ENCODE measurements at places on chromosomes 5 and 9.
A peak's percentile ranks its signal among the peaks of the same experiment; 100 is the strongest.

- peak; percentile 96 for DNase-seq
Observed at GRCh38 chr9:127450830-127451607, at the start of the genes LRSAM1 and RPL12. LRSAM1 (plus strand) TSS chr9:127451510; CDS start chr9:127454528, 3,018 bp downstream. RPL12 (minus strand) TSS chr9:127451406; CDS start chr9:127451317, 89 bp downstream.

DNA sequence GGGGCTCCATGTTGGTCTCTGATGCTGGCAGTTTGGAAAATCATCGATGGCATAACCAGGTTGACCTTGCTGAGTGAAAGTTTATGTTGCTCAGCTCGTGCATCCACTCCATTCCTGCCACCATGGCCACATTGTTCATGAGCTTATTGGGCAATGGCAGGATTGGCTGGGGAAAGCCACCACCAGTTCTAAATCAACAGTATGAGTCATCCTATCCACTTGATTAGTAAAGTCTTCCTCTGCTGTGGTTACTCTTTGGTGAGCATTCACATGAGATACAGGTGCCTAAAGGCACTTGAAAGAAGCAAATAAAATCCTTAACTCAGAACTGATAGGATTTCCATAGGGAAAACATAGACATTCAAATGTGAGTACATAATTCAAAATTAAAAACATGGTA, 131.8 kb upstream of the FBN2 start:
- no peak for DNase-seq

DNA sequence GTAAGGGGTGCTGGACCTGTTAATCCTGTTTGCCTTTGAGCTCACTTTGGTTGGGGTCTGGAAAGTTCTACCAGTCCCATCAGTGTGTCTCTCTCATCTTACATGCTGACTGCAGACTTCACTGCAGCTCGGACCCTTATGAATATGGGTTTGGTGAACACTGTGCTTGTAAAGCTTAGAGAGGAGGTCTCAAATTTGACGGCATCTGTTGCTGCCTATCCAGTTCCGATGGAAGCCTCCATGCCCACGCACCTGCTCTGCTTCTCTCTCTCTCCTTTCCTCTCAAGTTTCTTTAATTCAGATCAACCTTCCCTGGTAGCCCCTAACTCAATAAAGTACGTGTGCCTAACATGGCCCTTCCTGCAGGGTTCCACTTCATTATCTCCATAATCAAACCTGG, 217.9 kb downstream of the HSPA4 start:
- no peak for DNase-seq

DNA sequence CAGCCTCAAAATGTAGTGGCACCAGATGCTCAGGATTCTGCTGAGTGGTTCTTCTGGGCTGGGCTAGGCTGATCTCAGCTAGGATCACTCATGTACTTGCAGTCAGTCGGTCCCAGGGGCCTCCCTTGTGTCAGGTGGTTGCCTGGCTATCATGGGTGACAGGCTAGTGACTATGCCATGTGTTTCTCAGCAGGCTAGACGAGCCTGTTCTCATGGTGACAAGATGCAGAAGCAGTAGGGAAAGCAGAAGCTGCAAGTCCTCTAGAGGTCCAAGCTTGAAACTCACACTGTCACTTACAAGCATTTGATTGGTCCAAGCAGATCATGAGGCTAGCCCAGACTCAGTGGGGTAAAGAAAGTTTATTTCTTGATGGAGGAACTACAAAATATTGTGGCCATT, 15.2 kb upstream of the KCNMB1 start:
- DNase-seq: no peak

DNA sequence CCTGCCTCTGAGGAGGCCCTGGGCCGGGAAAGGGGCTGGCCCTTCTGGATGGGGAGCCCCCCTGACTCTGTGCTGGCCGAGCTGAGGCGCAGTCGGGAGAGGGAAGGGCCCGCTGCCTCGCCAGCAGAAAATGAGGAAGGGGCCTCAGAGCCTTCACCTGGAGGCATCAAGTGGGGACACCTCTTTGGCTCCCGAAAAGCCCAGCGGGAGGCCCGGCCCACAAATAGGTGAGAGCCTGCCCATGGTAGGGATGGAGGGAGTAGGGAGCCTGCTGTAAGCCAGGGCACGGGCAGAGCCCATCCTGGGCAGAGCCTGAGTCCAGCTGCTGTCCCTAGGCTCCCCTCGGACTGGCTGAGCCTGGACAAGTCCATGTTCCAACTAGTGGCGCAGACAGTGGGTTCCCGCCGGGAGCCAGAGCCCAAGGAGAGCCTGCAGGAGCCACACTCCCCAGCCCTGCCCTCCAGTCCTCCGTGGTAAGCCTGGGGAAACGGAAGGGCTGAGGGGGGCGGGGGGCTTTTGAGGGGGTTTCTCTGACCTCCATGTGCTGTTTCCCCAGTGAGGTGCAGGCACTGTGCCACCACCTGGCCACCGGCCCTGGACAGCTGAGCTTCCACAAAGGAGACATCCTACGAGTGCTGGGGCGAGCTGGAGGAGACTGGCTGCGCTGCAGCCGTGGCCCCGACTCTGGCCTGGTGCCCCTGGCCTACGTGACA, 44.3 kb upstream of the TESK1 start:
- no peak for DNase-seq

- DNase-seq: no peak
Observed at GRCh38 chr5:135487839-135488514, 35.8 kb upstream of the TIFAB start.

DNA sequence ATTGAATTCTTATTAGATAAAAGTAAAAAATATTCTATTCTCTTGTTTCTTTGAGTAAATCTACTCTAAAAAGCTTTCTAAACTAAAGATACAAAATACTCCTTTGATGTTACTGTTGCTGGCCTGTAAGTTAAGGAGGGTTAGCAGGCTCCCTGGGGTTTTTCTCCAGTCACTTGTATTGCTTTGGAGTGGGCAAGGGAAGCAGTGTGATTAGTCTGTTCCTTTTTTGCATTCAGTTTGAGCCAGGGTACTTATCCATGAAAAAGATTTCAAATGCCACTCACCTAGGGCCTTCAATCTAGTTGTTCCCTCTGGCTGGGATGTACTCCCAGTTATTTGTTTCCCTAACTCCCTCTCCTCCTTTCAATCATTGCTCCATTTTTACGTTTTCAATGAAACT, 256.2 kb upstream of the SMC2 start:
- no peak for DNase-seq

DNA sequence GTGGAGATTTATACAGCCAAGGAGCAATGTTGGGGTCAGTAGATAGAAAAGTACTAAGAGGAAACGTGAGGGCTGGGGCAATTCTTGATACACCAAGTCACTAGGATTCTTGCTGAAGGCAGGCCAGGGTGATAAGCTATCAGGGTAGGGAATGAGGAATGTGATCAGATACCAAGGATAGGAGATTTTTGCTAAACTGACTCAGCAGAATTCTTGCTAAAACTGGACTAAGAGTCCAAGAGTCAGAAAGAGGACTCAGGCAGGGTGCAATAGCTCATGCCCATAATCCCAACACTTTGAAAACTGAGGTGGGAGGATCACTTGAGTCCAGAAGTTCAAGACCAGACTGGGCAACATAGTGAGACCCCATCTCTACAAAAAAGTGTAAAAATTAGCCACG, 71.7 kb downstream of the ENTREP1 start:
- no peak for DNase-seq

GRCh38 chr9:114898741-114899140, 31.6 kb downstream of the TNFSF8 start:
- DNase-seq: no peak

Data from stimulated activated CD4-positive, alpha-beta T cell treated with anti-CD3 and anti-CD28 coated beads, Interleukin-1b, Interleukin-23, amount 100 ng/mL, for 1 hour (primary cell).